ENCODE measurements at places on chromosomes 5 and 9.

DNA sequence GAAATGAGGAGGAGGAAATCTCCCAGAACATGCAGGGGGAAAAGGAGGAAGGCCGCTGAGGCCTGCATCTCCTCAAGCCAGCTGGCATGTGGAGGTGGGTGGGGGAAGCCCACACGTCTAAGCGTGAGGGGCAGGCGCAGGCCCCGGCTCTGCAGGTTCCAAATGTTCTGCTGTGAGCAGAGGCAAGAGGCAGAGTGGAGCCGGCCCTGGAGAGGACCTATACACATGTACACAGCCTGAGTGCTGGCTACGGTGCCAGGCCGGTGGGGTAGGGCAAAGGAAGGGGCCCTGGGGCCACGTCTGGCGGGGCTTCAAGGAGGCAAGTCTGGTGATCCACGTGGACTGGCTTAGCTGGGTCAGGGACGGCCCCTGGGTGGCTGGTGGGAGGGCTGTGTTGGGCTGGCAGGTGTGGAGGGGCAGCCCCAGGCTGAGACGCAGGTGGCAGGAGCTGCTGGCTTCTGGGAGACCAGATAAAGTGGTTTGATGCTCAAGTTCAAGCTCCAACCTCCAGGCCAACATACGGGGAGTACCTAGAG lies 26.4 kb downstream of the LPCAT1 start:
- DNase-seq, result no peak

GRCh38 chr9:131043646-131044045 lies 34.7 kb downstream of the LAMC3 start:
- no peak for DNase-seq

GRCh38 chr9:93950619-93951601 lies 4.2 kb downstream of the BARX1 start:
- DNase-seq, result no peak

DNA sequence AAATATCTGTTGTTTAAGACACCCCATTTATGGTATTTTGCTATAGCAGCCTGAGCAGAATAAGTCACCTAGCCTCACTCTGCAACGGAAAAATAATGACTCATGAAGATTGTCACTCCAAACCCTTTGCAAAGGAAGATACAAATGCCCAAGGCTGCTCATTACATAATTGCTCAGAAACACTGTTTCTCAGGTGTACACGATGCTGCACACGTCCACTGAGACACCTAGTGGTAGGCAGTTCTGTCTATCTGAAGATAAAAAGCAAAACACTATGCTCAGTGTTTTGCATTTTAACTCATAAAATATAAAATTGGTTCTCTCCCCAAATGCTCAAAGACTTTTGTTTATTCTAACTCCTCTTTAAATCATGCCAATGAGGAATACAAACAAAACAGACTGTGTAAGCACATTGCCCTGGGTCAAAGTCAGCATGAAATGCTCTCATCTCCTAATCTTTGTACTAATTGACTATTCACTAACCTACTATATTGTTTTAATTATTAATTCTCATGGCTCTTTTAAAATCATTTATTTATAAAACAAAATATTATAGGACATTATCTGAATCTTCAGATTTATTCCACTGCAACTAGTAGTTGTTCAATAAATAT lies 7.7 kb upstream of the TSLP start:
- DNase-seq, result no peak

- DNase-seq, result no peak
Observed at GRCh38 chr5:111742177-111742994, 14.6 kb downstream of the NREP start.

GRCh38 chr9:130411566-130411915 lies 33.2 kb upstream of the ASS1 start:
- DNase-seq, result no peak

DNA sequence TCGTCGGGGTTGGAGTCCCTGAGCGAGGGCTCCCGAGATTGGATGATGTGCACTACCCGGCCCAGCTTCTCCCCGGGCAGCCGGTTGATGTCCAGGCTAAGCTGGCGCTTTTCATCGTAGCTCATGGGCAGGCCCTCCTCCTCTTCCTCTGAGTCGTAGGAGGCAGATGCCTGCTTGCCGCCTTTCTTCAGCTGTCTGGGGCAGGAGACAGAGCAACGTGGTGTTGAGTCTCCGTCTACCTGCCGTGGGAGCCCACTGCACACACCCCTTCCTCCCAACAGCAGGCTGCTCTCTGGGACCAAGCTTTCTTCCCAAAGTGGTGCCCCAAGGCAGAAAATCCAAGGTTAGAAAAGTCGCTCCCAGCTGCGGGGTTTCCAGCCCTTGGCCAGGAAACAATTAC lies 10.8 kb downstream of the BRD3OS start:
- DNase-seq, result no peak

DNA sequence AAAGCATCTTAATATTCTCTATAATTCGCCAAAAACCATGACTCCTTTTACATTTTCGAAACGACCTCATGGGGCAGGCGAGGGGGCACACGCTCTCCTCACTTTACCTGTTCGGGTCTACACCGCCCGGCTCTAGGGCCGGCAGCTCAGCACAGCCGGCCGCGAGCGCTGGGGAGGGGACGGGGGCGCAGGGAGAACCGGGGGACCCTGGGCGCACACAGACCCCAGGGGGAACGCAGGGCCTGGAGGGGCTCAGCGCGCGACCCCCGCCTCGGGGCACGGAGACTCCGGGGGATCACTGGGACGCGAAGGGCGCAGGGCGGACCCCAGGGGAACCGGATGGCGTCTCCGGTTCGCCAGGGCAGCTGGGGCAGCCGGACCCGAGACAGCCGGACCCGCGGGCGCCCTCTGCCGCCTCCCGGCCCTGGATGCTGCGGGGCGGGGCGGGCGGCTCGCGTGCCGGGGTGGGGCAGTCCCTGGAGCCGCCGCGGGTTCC lies at the start of gene AHRR:
Gene AHRR (plus strand): TSS at position 485 of the 496 bp plus-strand sequence. CDS start 22,189 bp downstream, outside the sequence.
- DNase-seq, result no peak

GRCh38 chr5:79491690-79492317 lies 22.1 kb downstream of the HOMER1 start:
- DNase-seq, result no peak

- DNase-seq, result no peak
Observed at GRCh38 chr5:119385536-119386128, 29.8 kb downstream of the TNFAIP8 start.

DNA sequence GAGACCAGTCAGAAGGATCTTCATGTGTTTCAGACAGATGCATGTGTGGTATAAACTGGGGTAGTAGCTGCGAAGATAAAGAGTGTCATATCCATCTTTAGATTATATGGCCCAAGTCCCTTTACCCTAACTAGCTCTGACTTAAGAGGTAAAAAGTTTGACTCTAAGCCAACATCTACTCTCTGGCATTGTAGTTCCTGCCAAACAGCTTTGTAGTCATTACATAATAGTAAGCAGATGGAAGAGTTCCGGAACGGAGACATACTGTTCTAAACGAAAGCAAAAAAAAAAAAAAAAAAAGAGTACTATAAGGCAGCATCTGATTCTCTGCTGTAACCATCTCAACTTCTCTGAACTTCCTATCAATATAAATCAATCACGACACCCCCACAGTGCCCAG lies 48.8 kb downstream of the CEMIP2 start:
- DNase-seq, result no peak

DNA sequence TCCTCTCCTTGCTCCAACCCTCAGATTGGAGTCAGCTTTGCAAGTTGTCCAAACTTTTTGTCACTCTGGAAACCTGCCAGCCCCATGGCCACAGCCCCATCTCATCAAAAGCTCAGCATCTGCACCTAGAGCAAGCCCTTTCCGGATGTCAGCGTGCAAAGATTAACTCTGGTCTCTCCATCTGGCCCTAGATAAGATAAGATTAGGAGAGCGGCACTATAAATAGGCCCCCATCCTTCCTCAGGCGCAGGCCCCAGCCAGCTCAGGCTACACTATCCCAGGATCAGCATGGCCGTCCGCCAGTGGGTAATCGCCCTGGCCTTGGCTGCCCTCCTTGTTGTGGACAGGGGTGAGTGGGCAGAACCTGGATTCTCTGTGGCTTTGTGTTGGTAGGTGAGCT lies at the start of gene SPINK4:
Gene SPINK4 (plus strand): TSS at position 247 of the 400 bp plus-strand sequence. CDS start 42 bp downstream, at position 289.
- DNase-seq, result no peak

DNA sequence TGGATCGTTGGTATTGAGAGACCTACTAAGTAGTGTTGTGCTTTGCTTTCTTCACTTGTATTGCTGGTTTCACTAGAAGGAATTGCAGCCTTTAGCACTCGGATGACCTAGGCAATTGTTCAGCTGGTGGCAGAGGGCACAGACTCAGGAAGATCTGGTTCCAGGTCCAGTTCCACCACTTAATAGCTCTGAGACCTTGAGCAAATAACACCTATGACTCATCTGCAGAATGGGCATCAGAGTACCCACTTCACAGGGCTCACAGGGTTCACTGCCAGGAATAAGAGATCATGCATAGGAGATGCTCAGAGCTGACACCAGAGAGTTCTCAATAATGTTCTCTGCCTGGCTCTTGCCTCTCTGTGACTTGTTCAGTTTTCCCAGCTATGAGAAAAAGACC lies 133.6 kb downstream of the SIL1 start:
- DNase-seq, result no peak

GRCh38 chr5:120199559-120199958 lies 264.5 kb upstream of the PRR16 start:
- no peak for DNase-seq

- no peak for DNase-seq
Observed at GRCh38 chr9:109482391-109482916, 15.7 kb downstream of the PTPN3 start.

GRCh38 chr5:132498686-132499271 lies 8.2 kb upstream of the IRF1 start:
- DNase-seq, result no peak

- DNase-seq, result no peak
Observed at GRCh38 chr5:84673785-84674184, 289.1 kb upstream of the EDIL3 start.

GRCh38 chr9:123609844-123610243 lies 253.8 kb downstream of the CRB2 start:
- no peak for DNase-seq

GRCh38 chr5:139501381-139501780 lies 18.8 kb upstream of the STING1 start:
- DNase-seq, result no peak

- no peak for DNase-seq
Observed at GRCh38 chr5:147384346-147385193, 125.3 kb downstream of the DPYSL3 start.

- no peak for DNase-seq
Observed at GRCh38 chr5:56507351-56507930, 274.3 kb upstream of the ANKRD55 start.

GRCh38 chr9:26205261-26205660 lies 527.0 kb upstream of the TUSC1 start:
- no peak for DNase-seq

DNA sequence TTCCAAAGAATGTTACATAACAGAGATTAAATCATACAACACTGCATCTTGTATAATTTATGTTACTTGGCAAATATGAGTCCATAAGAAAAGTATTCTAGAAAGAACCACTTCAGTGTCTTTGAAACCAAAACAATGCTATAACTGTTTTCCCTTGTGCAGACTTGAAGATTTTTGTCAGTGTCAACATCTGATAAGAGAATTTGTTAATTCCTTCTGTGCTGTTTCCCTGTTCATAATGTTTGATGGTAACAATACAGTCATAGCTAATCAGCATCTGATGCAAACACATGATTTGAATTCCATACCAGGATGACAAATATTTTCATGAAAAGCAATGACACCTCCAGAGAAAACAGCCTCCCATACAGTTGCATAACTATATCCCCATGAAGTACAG lies 306.8 kb downstream of the SEMA5A start:
- no peak for DNase-seq

DNA sequence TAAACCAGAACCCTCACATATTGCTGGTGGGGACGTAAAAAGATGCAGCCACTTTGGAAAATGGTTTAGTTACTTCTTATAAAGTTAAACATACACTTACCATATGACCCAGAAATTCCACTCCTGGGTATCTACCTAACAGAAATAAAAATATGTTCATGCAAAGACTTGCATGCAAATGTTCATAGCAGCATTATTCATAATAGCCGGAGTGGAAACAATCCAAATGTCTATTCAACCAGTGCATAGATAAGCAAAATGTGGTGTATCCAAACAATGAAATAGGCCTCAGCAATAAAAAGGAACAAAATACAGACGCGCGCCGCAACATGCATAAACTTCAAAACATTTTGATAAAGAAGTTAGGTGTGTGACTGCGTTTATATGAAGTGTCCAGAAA lies 11.6 kb downstream of the EGR1 start:
- no peak for DNase-seq

DNA sequence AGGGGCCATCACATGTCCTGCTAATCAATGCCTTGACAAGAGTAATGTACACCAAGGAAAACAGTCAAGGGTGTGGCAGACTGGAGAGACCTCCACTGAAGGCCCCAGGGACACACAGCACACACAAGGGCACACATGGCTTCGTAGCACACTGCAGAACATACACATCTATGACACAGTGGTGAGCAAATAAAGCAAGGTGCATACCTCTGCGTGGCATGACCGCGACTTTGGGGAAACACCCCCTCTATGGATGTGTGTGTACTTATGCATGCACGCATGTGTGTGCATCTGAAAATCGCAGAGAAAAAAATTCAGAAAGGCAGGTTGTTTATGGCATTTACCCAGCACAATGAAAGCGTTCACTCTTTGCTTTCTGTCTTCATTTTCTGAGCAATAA lies 20.5 kb downstream of the SEMA4D start:
- no peak for DNase-seq

- no peak for DNase-seq
Observed at GRCh38 chr5:148208226-148208625, 5.4 kb downstream of the SPINK6 start.

DNA sequence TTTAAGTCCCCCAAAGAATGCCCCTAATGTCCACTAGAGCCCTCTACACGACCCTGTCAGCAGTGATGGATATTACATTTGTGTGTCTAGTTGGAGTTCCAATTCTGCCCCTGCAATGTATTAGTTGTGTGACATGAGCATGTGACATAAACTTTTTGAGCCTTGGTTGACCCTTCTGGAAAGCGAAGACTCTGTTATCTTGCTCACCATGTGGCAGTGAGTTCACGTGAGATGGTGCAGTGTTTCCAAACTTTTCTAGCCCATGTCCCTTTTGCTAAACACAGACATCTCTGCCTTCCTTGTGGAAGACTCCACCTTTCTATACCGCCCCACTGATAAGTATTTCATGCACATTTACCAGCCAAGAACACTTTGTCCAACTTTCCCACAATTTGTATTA lies 87.0 kb upstream of the BOD1 start:
- DNase-seq, result no peak

DNA sequence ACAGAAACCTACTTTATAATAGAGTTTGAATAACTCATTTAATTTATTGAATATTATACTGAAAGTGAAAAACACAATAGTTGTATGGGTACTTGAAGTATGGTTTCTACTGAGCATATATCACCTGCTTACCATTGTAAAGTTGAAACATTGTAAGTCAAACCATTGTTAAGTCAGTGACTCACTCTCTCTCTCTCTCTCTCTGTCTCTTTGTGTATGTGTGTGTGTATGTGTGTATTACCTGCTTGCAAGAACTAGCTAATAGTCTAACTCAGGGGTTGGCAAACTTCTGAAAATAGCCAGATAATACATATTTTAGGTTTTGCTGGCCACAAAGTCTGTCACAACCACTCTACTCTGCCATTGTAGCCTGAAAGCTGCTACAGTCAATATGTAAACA lies 564.3 kb upstream of the ZNF608 start:
- DNase-seq, result no peak

- no peak for DNase-seq
Observed at GRCh38 chr5:67341478-67341877, 144.9 kb upstream of the CD180 start.
